Naive thymus-derived CD8-positive, alpha-beta T cell (primary cell): ENCODE measurements at places on chromosomes 6 and 20. TPM values are rescaled to one million over a fixed set of nuclear protein-coding genes. Genes with fewer than 3 reads are reported as not detected.

Gene HRH3
- polyA plus RNA-seq, result not detected

Gene CRISP2
- not detected for polyA plus RNA-seq

Gene LIME1
- 282 TPM for polyA plus RNA-seq

Gene C6orf15
- not detected for polyA plus RNA-seq

Gene LY6G6D
- not detected for polyA plus RNA-seq

Gene HLA-DQA1
- not detected for polyA plus RNA-seq
